NCI-H187 (cell line): ENCODE measurements at places on chromosomes 1 and 21.

- no peak for DNase-seq
Measured at GRCh38 chr21:27268290-27268689, 301.4 kb upstream of the ADAMTS5 start.

DNA sequence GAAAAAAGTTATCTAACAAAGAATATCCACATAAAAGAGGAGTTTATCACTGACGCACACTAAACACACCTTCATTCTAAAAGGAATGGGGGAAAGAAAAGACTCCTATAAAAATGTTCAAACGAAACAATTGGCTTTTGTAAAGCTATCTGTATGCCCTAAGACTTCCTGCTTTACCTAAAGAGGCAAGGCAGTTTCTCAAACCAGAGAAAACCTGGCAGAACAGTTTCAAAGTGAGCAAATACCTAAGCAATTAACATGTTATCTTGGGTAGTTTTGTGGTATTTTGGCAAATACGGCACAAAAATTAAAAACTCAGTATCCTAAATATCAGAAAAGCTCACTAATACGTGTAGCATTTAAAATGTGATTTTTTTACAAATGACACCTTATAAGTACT, 1.9 kb downstream of the PUM1 start:
- DNase-seq: no peak

- no peak for DNase-seq
Measured at GRCh38 chr1:178464141-178464540, 32.6 kb downstream of the CLEC20A start.

- no peak for DNase-seq
Measured at GRCh38 chr1:1432951-1433803, 2.3 kb upstream of the VWA1 start.

- no peak for DNase-seq
Measured at GRCh38 chr1:209416039-209416438, 167.5 kb upstream of the CAMK1G start.

DNA sequence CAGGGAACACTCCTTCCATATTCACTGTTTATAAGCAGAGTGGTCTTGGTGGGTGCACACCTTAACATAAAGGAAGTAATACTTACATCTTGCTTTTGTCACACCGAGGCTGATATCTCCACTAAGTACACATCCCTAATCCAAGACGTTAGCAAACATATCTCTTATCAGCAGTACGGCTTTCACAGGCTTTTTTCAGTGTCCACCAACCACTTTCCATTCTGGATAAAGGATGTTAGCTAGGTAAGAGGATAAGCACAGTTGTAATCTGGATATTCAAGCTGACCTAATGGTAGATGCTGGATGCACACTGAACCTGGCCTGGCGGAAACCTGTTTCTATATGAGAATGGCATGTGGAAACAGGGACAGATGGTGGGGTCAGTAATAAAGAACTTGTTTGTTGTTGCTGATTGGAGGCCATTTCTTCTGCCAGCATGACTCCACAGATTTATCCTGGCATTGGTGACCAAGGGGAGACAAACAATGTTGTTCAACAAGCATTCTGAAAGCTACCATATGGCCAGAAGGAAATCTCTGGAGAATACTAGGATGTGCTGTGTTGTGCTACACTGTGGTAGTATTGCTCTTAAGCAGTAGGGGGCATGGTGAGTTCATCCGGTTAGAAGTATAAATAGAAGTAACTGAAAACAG, 416.4 kb downstream of the PTBP2 start:
- peak; percentile 38 for DNase-seq

GRCh38 chr1:5661196-5662085, 330.8 kb downstream of the NPHP4 start:
- DNase-seq: no peak

- DNase-seq: no peak
Measured at GRCh38 chr1:15717418-15718125, 18.5 kb upstream of the SLC25A34 start.

GRCh38 chr1:63674238-63674864, 81.1 kb downstream of the PGM1 start:
- DNase-seq: no peak

DNA sequence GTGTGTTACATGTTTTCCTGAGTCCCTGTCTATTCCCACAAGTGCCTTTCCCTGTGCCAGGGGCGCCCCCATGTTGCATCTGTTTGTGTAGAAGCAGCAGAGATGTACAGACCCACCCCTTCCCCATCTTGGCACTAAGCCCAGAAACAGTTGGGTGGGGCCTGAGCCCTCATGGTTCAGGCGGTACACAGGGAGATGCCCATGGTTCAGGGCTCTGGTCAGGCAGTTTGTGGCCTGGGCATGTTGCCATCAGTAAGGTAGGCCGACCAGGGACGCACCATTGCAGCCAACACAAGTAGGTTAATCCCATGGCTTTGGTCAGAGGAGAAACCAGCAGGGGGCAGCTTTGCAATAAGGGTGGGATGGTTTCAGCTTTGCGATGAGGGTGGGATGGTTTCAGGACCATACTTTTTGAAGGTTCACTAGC, 914 bp upstream of the ADGRB2 start:
- no peak for DNase-seq

DNA sequence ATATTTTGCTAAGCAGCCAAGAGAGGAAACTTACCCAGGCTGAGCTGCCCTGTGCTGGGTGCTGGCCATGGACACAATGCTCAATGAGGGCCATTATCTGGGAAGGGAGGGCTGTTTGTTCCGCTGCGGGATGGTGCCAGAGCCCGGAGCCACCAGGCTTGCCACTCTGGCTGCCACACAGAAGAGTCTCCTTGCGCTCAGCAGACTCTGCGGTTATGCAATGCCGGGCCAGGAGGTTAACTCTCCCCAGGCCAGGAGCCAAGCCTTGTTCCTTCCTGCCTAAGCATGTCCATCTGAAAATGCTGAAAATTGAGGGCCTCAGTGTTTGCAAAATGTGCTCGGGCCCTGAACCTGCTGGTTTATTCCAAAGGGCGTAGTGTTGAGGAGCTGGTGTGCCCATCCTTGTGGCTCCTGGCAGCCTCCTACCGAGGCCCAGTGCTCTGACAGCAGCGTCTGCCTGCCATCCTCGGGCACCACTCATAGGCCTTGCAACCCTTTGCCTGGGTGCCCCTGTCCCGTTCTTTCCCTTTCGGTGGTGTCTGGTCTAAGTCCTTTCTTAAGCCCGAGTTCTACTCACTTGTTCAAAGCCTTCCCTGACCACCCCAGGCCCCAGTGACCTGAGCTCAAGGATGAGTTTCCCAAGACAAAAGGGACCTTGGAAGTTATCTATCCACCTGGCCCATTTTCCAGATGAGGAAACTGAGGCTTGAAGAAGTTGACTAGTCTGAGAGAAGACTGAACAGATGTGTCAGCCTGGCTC, 133.8 kb upstream of the EDN2 start:
- no peak for DNase-seq

- no peak for DNase-seq
Measured at GRCh38 chr1:151907363-151908139, 1.8 kb downstream of the THEM4 start.

DNA sequence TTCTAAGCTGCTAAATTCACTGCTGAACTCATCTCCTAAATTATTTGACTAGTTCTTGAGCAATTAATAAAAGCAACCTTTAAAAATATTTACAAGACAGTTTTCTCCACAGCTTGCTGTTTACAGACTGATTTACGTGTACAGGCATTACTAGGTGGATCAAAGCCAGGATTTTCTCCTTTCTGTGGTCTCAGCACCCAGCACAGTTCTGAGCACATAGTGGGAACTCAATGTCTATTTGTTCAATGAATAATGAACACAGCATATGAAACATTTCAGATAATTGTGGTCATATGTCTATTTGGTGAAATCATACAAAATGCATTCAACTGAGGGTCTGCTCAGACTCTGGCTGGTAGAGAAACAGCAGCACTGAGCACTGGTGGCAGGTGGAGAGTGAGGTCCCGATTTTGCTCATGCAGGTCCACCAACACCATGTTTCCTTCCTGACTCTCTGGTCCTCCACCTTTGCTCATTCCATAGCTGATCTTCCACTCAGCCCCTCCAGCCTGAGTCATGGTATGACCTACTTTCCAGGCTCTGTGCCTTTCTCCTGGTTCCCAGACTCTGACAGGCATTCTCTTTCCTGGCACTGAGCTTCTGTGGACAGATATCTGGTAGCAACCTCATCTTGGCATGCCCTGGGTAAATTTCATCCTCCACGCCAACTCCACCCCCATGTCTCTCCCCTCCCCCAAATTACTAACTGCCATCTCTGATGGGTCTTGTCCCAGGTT, 311.3 kb downstream of the TGFB2 start:
- no peak for DNase-seq

DNA sequence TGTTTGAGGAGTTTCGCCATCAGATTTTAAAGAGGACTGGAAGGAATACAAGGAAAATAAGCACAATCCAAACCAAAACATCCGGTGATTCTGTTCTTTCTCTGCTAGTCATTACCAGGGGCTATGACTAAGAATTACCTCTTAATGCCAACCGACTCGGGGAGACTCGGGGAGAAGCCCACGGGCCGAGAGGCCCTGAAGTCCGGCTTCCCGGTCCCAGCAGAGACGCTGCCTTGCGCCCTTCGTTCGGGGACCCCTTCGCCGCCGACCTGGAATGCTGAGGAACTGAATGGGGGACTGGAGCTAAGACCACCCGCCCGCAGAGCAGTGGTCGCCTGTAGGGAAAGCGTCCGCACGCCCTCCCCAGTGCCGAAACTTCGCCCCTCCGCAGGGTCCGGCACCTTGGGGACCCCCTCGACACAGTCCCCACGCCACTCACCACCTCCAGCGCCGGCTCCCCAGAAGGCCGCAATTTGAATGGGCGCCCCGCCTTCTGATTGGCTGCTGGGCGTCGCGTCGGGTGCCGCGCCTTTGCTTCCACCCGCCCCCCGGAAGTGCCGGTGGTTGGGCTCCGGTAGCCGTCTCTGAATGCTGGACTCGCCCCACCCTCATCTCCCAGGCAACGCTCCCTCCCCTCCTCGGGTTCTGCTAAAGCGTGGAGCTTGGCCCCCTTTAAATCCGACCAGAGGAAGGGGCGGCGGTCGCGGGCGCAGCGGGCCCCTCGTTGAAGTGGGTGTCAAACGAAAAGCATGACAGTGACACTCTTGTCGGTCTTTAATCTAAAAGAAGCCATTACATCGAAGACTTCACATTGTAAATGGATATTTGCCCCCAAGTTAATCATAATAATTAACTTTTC, at the start of gene KIF14:
Gene KIF14, minus strand, starts transcription at position 479 of the 859 bp plus-strand sequence. CDS start 2,028 bp downstream, outside the sequence.
- DNase-seq: peak; percentile 55

- DNase-seq: peak; percentile 16
Measured at GRCh38 chr1:100354971-100355394, 2.7 kb downstream of the CDC14A start.

- DNase-seq: no peak
Measured at GRCh38 chr1:214976665-214977064, 105.9 kb upstream of the KCNK2 start.
